ENCODE measurements at places on chromosomes 4 and X.
A peak's percentile ranks its signal among the peaks of the same experiment; 100 is the strongest.

DNA sequence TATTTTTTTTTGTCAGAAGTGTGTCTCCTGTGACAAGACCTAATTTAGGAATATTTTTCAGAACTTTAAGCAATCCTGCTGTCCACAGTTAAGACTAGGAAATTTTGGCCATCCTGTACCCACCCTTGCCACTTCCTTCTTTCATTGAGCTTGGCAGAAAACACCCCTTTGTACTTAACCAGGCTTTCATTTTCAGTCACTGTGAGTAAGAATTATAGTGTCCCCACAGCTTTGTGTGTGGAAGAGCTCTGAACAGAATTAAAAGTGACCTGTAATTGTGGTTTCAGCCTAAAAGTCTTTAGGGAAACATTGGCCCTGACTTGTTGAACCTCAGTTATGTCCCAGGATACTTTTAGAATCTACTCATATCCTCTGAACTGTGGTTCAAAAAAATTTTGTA lies 153.7 kb upstream of the BMP3 start:
- DNase-seq: no peak

- no peak for DNase-seq
These were observed 33.2 kb downstream of the COQ2 start for GRCh38 chr4:83251447-83251830.

DNA sequence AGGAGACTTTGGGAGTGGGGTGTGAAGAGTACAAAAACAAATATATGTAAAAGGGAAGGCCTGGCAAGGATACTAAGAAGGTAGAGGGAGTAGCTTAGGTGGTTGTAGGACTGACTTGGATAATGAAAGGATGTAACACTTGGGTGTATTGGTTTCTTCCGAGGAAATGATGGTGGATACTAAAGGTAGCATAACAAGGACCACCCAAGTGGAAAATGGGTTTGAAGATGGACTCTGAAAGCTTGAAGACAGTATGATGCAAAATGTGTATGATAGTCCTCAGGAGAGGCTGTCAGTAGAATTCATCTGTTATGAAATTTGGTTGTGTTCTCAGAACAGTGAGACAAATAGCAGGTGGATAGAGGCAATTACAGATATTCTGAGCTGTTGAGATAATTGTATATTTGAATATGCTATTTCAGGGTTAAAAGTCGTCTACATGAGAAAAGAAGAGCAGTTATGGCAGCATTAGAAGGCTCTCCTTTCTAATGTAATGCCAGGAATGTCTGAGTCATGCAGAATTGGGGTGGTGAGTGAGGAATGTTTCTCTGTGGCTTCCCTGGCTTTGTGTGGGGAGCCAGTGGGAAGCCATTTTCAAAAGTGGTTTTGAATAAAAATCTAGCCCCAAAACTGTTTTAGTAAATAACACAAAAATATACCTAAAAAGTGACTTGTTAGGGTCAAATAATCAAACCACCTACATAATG lies 75.6 kb downstream of the FHIP1A start:
- DNase-seq: no peak

GRCh38 chr4:38322714-38323113 lies 341.3 kb upstream of the KLF3 start:
- no peak for DNase-seq

DNA sequence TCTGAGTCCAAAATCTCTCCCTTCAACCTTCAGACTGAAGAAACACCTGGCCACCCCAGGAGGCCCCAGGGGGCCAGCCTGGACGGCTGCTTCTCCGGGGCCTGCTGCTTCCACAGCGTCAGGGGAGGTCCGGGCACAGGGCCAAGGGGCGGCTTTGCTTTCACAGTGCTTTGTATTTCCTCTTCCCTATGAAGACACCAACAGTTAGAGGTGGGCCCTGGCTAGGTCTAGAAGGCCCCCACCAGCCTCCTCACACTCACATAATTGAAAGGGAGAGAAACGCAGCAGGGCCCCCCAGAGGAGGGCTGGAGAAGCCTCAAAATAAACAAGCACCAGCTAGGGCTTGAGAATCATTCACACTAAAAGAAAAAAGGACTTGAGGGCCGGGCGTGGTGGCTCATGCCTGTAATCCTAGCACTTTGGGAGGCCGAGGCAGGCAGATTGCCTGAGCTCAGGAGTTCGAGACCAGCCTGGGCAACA lies 17.8 kb downstream of the SCD5 start:
- peak; percentile 87 for DNase-seq

DNA sequence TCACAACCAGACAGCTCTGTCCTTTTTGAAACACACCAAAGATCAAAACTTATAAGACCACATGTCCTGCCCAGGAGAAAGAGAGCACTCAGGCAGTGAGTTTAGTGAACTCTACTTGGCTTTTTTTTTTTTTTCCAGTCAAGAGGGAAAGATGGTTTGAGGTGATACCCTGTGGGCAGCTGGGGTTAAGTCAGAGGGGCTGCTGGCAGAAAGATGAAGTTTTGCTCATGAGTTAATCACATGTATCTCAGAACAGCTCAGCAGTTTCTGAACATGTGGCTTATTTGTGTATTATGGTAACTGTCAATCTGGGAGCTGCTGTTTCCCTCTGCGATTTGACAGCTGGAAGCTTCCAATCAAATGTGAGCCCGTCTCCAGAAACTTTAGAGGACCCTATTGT lies 56.4 kb upstream of the MAP3K15 start:
- DNase-seq: no peak

DNA sequence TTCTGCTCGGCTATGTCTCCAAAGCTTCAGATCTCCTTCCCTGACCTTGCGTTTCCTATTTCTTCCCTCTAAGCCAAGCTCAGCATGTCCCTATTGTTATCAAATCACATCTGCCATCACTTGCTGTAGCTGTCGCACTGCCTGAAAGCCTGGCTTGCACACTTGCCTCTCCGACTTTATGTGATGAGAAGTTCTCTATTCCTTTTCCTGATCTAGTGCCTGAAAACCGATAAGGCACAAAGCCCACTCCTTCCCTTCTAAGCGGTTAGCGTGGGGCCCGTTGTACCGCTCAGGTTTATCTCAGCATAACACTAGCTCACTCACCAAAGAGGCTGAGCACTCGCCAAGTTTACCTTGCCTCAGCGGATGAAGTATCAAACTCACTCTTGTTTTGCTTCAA lies 816 bp downstream of the NMU start:
- no peak for DNase-seq

- DNase-seq: no peak
These were observed 963.1 kb downstream of the RPA4 start for GRCh38 chrX:97846718-97847237.

Data from sigmoid colon (tissue), 7 donors.